ENCODE measurements at places on chromosomes 12 and 14.

GRCh38 chr12:113475451-113476175 lies 3.9 kb upstream of the LHX5 start:
- no peak for DNase-seq

- DNase-seq, result peak; percentile 44
These were observed at the start of gene NXPH4 for GRCh38 chr12:57216014-57216911. Gene NXPH4, plus strand, starts transcription at chr12:57216794. Its CDS starts 176 bp downstream, at chr12:57216970.

DNA sequence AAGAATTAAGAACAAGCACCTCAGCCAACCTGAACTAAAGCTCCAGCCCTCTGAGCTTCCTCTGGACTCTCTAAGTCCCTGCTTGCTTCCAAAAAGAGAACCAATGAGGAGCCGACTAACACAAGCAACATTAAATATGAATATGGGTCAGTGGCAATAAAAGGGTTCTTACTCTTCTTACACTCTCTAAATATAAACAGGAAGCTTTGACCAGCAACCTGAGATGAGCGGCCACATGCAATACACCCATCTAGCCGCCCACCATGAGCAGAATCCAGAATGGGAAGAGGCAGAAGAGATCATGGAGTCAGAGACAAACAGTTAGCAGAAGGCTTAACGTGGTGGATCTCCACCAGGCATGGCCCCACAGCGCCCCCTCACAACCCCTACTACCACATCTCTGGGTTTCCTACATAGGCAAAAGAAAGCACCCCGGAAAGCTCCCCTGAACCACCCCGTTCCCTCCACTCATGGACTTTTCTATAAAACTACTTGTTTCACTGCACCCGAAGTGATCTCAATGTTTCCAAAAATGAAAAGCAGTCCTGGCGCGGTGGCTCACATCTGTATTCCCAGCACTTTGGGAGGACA lies 59.4 kb downstream of the TTC7B start:
- no peak for DNase-seq

DNA sequence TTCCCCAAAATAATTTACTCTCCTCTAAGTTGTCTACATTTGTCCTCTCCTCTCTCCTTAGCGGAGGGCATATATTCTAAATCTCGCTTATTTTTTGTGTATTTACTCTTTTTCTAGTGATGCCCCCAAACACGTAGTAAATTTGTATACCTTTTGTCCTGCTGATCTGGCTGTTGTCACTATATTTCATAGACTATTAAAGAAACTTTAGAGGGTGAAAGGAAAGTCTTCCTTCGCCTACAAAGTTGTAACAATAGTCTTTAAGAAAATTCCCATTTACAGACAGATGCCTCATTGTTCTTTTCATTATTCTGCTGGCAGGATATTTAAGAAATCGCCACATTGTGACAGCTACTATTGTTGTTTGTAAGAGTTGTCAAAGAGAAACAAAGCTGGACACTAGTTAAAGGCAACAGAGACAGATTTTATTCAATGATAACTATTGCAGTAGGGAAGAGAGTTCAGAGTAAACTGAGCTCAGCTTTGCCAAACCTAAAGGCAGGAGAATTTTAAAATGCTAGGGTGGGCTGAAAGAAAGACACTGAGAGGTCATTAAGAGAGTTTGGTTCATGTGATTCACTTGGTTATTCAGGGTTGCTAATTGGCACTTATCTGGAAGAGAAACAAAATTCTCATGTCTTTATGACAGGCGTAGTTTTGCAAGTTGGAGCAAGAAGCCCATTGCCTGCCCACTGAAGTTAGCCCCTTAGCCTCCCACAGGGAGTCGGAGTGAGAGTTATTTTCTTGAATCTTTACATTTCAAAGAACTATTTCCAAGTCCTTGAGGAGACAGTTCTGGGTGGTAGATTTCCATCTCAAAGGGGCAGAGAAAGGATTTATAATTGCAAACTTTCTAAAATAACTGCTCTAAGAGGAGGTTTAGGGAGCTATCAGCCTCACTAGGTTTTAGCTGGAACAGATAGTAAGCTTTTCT lies 1272.5 kb upstream of the SEL1L start:
- no peak for DNase-seq

- DNase-seq, result peak; percentile 19
These were observed 2.5 kb downstream of the FUT8 start for GRCh38 chr14:65414961-65415589.

GRCh38 chr12:52306731-52307130 lies 14.5 kb downstream of the KRT83 start:
- no peak for DNase-seq

- DNase-seq, result no peak
These were observed 19.2 kb upstream of the CORO1C start for GRCh38 chr12:108750526-108750925.

Measured in stimulated activated CD4-positive, alpha-beta T cell treated with anti-CD3 and anti-CD28 coated beads, Interleukin-4, amount 100 ng/mL, for 24 hours (primary cell).